Activated CD4-positive, alpha-beta T cell treated with anti-CD3 and anti-CD28 coated beads for 36 hours (primary cell): ENCODE measurements at places on chromosomes 3 and 15.

- peaks cover 2% of the 10 kb centered on the region for H3K4me1 ChIP-seq
- no peak overlapping the region for H3K4me3 ChIP-seq
- DNase-seq: no peak
- no peaks in the 10 kb centered on the region for H3K36me3 ChIP-seq
- H3K27me3 ChIP-seq: peaks cover 16% of the 10 kb centered on the region
Measured at GRCh38 chr15:101445562-101446517, 43.7 kb downstream of the PCSK6 start.

DNA sequence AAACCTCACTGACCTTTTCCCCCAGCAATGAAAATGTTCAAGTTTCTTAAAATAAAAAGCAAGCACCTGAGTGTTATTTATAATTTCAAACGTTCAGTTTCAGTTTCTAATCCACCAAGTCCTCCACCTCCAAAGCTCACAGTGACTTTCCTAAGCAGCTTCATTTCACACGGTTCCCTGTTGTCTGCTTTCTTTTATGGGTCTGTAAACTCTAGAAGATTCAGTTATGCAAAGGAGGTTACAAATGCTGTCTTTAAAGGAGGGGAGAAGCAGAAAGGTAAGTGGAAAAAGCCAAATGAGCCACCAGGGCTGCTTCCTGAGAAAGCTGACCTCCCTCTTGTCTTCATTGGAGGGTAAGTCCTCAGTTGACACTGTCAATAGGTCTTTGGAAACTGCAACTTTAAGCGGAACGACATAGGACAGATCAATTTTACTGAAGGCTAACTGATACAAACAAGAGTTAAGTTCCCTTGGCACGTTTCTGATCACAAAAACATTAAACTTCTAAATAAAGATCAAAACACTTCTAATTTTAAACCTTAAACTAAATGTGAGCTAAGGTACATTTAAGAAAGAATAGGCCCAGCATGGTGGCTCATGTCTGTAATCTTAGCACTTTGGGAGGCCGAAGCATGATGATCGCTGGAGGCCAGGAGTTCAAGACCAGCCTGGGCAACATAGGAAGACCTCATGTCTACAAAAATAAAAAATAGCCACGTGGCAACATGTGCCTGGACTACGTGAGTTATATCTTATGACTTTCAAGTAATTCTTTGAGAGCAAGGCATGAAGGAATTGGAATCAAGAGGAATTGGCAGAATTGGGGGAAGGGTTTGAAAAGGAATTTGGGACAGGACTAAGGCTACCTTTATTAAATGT lies 151.9 kb upstream of the UBE2E1 start:
- no peak overlapping the region for H3K27ac ChIP-seq
- DNase-seq: no peak
- no peak overlapping the region for H3K4me3 ChIP-seq

GRCh38 chr3:194990454-194991337 lies 280.3 kb downstream of the XXYLT1 start:
- no peak overlapping the region for H3K27ac ChIP-seq
- DNase-seq: no peak
- H3K4me3 ChIP-seq: no peak overlapping the region
- H3K27me3 ChIP-seq: peaks cover 6% of the 10 kb centered on the region

GRCh38 chr15:43905755-43906154 lies 79.0 kb downstream of the WDR76 start:
- H3K36me3 ChIP-seq: no peaks in the 10 kb centered on the region
- no peaks in the 10 kb centered on the region for H3K27me3 ChIP-seq
- no peak overlapping the region for H3K4me3 ChIP-seq
- no peak overlapping the region for H3K27ac ChIP-seq
- H3K4me1 ChIP-seq: peaks cover 2% of the 10 kb centered on the region

DNA sequence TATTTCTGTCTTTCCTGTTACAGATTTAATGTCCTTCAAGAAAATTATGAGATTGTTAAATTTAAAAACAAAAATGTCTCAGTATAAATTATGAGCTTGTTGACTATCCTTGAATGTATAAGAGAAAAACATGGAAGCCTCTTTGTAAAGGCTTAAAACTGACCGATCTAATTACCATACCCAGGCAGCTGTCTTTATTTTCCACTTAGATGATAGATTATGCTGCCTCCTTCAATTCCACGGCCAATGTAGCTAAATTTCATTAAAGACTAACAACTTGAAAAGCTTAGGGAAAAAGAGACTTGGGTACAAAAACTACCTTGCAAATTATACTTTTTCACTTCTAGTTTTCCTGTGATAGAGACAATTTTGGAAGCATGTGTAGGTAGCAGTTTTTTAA lies 88.3 kb downstream of the ATP10A start:
- H3K27me3 ChIP-seq: no peaks in the 10 kb centered on the region
- peaks cover 32% of the 10 kb centered on the region for H3K4me1 ChIP-seq
- H3K36me3 ChIP-seq: peaks cover 20% of the 10 kb centered on the region
